ENCODE measurements at places on chromosomes 5 and 9. TPM values are rescaled to one million over a fixed set of nuclear protein-coding genes. Genes with fewer than 3 reads are reported as not detected.

Gene TSLP
- polyA plus RNA-seq = 0.43 TPM

Gene TNC
- polyA plus RNA-seq = 103 TPM

DNA sequence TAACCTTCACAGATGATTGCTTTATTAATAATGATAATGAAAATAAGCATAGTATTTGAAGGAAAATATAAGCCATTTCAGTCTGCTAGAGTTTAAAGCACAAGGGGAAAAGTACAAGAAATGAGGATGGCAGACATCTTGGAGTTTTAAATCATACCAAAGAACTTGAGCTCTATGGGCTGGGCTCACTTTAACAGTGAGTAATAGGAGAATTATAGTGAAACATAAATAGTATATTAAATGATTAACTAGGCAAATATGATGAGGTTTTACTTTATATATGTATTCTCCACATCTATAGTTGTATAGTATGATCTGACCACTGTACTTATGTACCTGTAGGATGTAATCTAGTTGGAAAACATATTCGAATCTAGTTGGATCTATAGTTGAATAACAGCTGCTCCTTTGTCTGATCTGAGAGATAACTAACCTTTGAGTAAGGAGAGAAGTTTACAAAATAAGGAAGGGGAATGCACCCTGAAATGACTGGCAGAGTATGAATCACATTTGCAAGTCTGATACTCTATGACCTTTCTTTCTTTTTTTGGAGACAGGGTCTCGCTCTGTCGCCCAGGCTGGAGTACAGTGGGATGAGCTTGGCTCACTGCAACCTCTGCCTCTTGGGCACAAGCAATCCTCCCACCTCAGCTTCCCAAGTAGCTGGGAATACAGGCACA is 17.6 kb downstream of the MEGF9 start:
- DNase-seq = no peak

DNA sequence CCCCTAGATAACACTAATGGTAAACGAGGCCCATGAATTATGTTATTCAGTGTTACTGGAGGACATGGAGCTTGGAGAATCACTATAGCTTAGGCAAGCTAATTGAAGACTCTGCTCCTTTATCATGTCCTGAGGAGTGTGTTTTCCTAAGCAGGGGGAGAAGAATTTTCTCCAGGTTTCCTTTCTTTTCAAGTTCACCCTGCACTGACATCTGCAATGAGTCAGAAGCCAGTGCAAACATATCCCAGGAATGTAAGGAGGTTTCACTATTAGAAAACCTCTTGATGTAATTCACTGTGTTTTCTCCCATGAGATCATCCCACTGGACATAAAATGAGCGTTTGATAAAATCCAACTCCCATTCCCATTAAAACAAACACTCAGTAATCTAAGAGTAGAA is 75.6 kb downstream of the DMRT2 start:
- DNase-seq = no peak

DNA sequence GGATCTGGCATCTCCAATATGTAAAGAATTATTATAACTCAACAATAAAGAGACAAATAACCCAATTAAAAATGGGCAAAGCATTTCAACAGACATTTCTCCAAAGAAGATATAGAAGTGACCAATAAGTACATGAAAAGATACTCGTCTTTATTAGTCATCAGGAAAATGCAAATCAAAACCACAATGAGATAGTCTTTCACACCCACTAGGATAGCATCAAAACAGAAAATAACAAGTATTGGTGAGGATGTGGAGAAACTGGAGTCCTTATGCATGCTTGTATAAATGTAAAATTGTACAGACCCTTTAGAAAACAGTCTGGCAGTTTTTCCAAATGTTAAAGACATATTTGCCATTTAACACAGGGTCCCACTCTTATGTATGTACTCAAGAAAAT is 39.1 kb upstream of the ITGA1 start:
- no peak for DNase-seq

- no peak for DNase-seq
These were observed 31.8 kb downstream of the SPATA31C2 start for GRCh38 chr9:88106492-88106891.

All from keratinocyte (primary cell).